ENCODE measurements at places on chromosomes 1 and 21.

- DNase-seq: peak; percentile 93
Measured at GRCh38 chr1:40315239-40315794, 1.8 kb downstream of the COL9A2 start.

DNA sequence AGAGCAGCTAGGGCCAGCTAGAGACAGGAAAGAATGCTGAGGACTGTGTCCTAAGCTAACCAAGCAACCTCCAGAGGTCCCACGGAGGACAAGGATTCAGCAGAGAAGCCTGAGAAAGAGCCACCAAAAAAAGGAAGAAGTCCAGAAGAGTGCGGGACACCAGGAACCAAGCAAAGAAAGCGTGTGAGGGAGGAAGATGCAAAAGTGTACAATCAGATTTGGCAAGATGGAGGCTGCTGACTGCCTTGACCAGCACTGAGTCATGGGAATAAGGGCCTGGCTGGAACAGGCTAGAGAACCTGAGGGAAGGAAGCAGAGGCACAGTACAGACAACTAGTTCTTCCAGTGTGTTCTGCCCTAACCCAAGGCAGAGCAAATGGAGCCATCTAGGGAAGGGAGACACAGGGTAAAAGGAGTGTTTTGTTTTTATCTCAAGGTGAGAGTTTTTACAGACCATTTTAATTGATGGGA is 18.5 kb downstream of the TP53BP2 start:
- no peak for DNase-seq

- DNase-seq: no peak
Measured at GRCh38 chr1:209691237-209691636, 13.4 kb upstream of the HSD11B1 start.

- DNase-seq: peak; percentile 79
Measured at GRCh38 chr1:40153073-40153770, 8.0 kb upstream of the RLF start.

GRCh38 chr1:228364706-228365213 is 41.9 kb downstream of the TRIM11 start:
- no peak for DNase-seq

GRCh38 chr1:234833118-234833517 is 223.1 kb upstream of the IRF2BP2 start:
- DNase-seq: no peak

- no peak for DNase-seq
Measured at GRCh38 chr1:203135636-203136305, 8.2 kb downstream of the ADORA1 start.

DNA sequence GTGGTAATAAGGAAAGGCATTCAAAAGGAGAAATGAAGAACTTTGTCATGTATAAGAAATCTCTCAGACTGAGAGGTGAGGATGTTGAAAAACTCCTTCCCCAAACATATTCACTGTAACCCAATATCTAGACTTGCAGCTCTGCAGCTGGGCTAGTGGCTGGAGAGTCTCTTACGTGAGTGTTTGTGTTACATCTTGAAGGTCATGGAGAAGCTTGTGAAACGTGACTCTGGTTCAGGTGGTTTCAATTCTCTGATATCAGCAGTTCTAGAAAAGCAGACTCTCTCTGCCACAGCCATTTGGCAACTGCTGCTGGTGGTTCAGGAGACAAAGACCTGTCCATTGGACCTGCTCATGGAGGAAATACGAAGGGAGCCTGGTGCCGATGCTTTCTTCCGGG is 55.0 kb upstream of the EPHA8 start:
- no peak for DNase-seq

DNA sequence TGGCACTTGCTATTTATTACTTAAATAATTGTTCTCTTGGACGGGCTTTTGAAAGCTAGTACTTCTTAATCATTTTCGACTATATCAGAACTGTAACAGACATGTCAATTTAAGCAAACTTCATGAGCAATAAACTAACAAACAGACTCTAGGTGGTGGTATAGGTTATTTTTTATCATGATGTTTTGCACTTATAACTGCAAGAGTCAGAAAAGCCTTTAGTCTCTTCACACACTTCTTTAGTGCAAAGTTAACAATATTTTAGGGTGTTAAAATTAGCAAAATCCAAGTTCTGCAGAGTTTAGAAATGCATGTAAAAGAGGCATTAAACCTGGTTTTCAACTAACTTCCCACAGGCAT is 2.2 kb downstream of the NRIP1 start:
- DNase-seq: no peak

DNA sequence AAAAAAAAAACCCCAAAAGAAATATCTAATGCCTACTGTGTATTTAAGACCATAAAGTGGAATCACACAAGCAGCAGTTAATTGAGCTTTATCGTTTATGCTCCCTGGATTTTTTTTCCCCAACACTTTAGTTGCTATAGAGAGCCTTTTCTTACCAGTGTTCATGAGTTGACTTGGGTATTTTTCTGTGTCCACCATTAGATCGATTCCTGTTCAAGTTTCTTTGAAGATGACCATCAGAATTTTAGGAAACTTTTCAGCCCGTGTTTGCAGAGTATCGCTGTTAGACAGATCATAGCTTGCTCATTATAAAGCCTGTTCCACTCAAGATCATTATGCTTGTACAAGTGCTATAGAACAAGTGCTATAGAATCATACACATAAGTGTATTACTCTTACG is 1.5 kb downstream of the RALGPS2 start:
- DNase-seq: no peak

GRCh38 chr21:29436143-29436542 is 137.4 kb downstream of the BACH1 start:
- DNase-seq: peak; percentile 86

DNA sequence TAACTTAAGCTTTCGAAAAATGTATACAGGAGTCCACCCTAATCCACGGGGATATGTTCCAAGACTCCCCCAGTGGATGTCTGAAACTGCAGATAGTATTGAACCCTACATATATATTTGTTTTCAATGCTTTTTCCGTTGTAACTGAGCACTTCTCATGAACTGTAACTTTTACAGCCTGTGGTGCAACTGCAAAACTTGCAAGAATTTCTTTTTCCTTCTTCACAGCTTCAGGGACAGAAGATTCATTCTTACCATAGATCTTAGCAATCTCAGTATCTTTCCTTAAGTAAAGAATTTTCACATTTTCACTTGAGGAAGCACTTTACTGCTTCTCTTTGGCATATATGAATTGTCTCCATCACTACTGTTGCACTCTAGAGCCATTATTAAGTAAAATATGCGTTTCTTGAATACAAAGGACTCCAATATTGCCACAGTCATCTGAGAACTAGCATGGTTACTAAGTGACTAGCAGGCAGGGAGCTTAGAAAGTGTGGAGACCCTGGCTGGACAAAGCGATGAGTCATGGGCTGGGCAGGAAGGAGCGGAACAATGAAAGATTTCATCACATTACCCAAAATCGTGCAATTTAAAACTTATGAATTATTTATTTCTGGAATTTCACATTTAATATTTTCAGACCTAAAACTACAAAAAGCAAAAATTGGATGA is 14.1 kb downstream of the DPYD start:
- no peak for DNase-seq

- no peak for DNase-seq
Measured at GRCh38 chr1:179910934-179911333, 28.8 kb downstream of the TOR1AIP1 start.

DNA sequence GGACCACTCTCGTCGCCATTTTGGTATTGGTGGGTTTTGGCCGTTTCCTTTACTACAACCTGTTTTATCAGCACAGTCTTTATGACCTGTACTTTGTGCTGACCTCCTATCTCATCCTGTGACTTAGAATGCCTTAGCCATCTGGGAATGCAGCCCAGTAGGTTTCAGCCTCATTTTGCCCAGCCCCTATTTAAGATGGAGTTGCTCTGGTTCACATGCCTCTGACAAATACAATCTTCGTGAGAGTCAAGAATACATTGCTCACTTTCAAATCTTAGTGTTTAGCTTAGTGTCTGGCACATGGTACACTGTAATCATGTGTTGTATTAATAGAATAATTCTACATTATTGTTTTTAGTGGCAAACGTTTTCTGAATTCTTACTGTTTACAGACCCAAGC is 88.9 kb downstream of the BACH1 start:
- DNase-seq: no peak

GRCh38 chr21:37297364-37297763 is 30.2 kb upstream of the VPS26C start:
- DNase-seq: no peak

DNA sequence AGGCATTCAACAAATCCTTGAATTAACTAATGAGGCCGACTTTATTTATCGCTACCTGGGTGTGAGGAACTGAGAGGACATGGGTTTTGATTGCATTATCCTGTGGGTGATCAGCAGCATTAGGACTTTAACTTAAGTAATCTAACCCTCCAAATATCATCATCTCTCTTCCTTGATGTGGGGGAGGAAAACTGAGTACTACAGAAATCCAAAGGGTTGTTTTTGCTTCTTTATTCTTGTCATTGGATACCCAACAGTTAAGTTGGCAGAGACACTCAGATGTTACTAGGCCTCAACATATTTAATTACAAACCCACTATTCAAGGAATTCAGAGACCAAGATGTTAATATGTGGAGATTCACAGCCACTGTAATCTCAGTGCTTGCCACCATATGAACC is 97.4 kb upstream of the ST6GALNAC5 start:
- DNase-seq: no peak

DNA sequence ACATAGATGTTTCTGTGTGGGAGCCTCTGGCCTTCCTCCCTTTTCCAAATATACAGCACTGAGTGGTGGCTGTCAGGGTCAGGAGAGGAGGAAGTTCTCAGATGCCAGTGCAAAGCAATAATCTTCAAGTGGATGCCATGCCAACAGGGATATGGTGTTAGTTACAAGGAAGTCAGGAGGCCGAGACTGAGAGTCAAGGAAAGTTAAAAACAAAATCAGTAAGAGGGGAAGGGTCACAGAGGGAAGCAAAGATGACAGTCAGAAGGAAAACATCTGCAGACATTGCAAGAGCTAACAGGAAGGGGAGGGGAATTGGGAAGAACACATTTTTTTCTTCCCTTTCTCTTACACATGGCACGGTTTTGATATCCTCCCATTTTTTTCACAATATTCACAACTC is 691.4 kb downstream of the ADGRL2 start:
- no peak for DNase-seq

GRCh38 chr1:168138134-168138533 is 1.4 kb upstream of the GPR161 start:
- DNase-seq: no peak

GRCh38 chr21:35945089-35945671 is 115.1 kb downstream of the SETD4 start:
- DNase-seq: no peak

DNA sequence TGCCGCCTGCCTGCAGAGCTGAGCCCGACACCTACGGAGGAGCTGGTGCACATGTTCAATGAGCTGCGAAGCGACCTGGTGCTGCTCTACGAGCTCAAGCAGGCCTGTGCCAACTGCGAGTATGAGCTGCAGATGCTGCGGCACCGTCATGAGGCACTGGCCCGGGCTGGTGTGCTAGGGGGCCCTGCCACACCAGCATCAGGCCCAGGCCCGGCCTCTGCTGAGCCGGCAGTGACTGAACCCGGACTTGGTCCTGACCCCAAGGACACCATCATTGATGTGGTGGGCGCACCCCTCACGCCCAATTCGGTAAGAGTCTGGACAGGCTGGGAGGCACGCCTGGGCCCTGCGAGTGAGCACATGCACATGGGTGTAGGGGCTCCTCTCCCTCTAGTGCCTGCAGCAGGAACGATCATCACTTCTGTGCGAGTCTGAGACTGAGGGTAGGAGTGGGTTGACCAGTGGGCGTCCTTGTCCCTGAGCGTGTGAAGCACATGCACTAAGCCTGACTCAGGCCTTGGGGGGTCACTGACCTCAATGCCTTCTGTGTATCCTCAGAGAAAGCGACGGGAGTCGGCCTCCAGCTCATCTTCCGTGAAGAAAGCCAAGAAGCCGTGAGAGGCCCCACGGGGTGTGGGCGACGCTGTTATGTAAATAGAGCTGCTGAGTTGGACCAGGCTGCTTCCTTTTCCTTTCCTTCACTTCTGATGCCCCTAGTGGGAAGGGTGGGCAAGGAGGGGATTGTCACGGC is 6.9 kb downstream of the DMAP1 start:
- DNase-seq: no peak

DNA sequence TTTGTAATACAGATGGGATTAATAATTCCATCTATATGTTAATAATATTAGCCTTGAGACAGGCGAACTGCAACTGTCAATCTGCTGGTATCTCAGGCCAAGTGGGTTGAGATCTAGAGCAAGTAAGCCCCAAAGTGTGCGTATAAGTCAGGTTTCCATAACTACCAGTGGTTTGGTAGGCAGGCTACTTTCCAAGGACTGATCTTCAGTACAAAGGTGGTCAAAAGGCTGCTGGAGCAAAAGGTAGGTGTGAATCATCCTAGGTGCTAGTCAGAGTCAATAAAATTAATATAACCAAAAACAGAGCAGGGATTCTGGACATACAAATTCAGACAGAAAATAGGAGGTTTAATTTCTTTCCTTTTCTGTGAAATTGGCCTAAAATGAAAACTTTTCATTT is 328.0 kb downstream of the TGFB2 start:
- DNase-seq: no peak

GRCh38 chr1:9385801-9386573 is 93.3 kb downstream of the SPSB1 start:
- no peak for DNase-seq

DNA sequence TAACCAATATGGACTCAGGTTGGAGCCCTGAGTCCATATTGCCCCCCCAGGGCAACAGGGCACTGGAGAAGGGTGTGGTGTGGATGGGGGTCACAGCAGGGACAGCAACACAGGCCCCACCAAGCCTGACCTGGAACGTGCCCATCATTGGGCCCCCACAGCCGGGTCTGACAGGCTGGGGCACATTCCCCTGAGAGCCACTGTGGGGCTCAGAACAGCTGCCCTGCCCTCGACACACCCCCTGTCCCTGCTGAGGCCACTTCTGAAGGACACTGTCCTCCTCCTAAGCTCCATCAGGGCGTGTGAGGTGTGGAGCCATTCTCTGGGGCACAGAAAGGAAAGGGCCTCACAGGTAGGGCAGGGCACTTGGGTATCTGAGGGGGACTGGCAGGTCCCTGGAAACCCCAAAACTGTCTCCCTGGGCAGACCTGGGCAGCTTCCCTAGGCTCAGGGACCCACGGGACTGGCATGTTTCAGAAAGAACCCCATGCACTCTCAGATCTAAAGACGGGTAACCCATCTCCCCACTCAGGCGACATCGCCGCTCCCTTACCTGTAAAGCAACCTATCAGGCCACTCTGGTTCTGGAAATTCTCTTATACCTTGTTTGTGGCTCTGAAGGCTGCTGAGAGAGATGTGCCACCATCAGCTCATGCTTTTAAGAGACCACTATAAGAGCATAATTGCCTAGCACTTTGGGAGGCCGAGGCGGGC is 95.5 kb downstream of the DMRTB1 start:
- DNase-seq: no peak

GRCh38 chr1:245179706-245180105 is 24.9 kb downstream of the KIF26B start:
- no peak for DNase-seq

DNA sequence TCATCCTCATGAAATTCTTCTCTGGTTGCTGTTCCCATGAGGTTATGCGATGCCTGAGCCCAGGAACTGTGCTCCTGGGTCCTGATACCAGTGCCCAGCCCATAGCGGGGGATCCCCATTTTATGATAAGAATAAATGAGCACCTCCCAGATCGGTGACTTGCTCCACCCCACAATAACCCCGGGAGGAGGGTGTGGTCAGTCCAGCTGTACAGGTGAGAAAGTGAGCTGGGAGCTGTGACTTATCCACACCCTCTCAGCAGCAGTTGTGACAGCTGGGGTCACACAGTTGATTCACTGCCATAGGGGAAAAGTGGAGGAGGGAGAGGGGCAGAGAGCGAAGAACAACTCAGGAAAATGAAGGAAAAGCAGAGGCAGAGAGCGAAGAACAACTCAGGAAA is 33.4 kb downstream of the OR2G3 start:
- DNase-seq: no peak

- DNase-seq: no peak
Measured at GRCh38 chr1:1144122-1144842, 28.4 kb upstream of the C1orf159 start.

All from cardiac muscle cell (in vitro differentiated cells and primary cell).